ENCODE measurements at places on chromosomes 6 and 20. TPM values are rescaled to one million over a fixed set of nuclear protein-coding genes. Genes with fewer than 3 reads are reported as not detected.

The NKAPL gene
- total RNA-seq: 3.7 TPM

The KIF25 gene
- 0.41 TPM for total RNA-seq

The CST4 gene
- not detected for total RNA-seq

The APOBEC2 gene
- total RNA-seq: not detected

The STX11 gene
- under 0.01 TPM for total RNA-seq

The PLCG1 gene
- 91.3 TPM for total RNA-seq

The METTL24 gene
- 2.0 TPM for total RNA-seq

The DUSP15 gene
- 9.8 TPM for total RNA-seq

The PRSS35 gene
- 2.0 TPM for total RNA-seq

The LGSN gene
- total RNA-seq: 0.82 TPM

The CLVS2 gene
- total RNA-seq: 34.2 TPM
